ENCODE measurements at places on chromosomes 7 and 10.

GRCh38 chr7:131636092-131636491 lies 79.7 kb upstream of the PODXL start:
- no peak for DNase-seq

- DNase-seq: no peak
Measured at GRCh38 chr7:42672339-42672999, 239.4 kb downstream of the C7orf25 start.

DNA sequence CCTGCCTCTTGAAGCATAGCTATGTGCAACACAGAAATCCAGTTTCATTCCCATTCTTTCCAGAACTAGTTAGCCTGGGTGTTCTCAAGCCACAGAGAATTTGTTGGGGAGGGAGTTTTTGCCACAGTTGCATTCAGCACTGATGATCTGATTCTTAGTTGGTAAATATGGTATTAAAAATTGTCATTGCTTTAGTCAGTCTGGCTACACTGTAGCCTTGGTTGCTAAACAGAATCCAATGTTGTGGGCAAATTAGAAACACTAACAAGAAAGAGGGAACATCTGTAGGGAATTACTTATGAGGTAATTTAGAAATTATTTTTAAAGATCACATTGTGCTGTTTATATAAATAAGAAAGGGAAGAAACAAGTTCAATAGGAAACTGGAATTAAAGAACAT lies 57.0 kb upstream of the CC2D2B start:
- no peak for DNase-seq

- DNase-seq: no peak
Measured at GRCh38 chr7:37786741-37787569, 61.4 kb upstream of the NME8 start.

DNA sequence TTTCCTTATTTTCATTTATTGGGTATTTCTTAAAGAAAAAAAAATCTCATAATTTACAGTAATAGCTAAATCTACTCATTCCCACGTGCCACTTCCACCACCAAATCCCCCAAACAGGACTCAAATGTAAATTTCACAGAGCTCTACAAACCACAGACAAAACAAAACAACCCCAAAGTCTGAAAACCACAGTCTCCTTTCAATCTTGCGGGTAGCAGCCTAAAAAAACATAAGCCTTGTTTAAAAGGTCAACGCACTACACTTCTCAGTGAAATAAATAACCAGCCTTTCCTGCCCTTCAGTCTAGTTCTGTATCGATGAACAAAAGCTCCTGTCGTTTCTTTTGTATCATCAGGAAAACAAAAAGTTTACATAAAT lies 121.8 kb upstream of the AFAP1L2 start:
- DNase-seq: no peak

DNA sequence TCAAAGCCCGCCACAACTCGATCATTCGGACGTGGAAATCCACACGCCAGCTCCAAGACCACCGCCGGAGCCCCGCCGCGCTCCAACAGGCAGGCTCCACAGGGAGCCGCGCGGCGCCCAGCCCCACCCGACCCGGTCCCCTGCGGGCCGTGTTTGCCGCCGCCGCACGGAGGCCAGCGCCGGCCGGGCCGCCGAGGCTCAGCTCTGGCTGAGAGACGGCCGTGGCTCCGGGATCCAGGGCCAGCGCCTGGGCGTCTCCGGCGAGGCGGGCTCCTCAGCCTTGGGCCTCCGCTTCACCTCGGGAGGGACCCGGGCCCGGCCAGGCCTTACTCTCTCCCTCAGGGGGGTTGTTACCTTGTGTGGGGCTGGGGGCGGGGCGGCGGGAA lies 333 bp downstream of the SMNDC1 start:
- no peak for DNase-seq

- DNase-seq: no peak
Measured at GRCh38 chr7:35030848-35031247, 6.4 kb downstream of the DPY19L1 start.

DNA sequence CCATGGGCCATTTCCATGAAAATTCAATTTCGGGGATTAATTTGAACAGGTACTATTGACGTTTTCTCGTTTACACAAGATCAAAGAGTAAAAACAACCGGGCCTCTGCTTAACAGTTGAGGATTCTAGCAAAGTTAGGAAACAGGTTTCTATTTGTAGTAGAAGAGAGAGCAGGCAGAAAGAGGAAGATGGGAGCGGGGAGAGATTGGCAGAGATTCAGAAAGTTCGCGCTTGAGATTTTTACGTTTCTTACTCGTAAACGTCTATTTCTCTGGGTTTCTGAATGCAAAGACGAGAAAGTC lies 571 bp upstream of the VWC2 start:
- DNase-seq: no peak

DNA sequence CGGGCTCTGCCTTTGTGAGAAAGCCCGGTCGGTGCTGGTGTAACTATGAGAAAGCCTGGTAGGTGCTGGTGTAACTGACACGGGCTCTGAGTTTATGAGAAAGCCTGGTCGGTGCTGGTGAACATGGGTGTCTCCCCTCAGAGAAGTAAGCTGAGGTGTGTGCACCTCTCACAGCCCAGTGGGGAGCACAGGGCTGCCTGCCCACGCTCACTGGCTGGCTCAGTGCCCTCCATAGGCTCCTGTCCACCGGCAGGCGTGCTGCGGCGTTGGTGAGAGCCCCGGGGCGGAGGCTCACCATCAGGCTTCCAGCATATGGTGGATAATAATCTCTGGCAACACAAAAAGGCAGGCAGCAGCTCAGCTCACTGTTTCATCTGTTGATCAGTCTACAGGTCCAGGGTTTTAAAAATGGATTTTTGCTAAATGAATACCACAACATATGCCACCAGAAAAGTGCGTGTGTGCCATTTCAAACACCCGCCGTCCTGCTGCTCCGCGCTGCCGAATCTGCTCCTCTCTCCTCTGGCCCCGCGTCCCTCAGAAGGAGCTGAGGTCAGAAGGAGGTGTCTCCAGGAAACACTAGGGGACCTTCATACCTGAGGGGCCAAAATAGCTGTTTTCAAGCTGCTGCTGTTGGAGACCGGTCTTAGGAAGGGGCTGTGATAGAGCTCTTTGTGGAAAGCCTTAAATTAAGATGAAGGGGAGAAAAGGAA lies 365.7 kb downstream of the DNAJB6 start:
- DNase-seq: peak; percentile 47

- DNase-seq: peak; percentile 63
Measured at GRCh38 chr10:62858364-62858763, 42.2 kb upstream of the EGR2 start.

- DNase-seq: no peak
Measured at GRCh38 chr7:81330108-81330507, 411.3 kb upstream of the SEMA3C start.

DNA sequence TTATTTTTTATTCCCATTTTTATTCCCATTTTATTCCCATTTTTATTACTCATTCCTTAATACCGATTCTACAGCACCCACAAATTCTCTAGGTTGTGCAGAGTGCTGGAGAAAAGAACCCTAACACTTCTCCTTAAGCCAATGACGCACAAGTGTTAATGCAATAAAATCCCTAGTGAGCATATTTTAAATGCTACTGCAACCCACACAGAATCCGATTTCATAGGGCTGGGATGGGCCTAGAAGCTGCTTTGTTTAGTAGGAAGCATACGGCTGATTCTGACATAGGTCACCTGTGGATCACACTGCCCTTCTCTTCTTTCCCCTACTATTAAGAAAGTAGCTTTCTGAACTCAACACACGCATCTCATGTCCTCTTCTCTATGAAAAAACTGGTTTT lies 45.1 kb upstream of the CABCOCO1 start:
- DNase-seq: no peak

DNA sequence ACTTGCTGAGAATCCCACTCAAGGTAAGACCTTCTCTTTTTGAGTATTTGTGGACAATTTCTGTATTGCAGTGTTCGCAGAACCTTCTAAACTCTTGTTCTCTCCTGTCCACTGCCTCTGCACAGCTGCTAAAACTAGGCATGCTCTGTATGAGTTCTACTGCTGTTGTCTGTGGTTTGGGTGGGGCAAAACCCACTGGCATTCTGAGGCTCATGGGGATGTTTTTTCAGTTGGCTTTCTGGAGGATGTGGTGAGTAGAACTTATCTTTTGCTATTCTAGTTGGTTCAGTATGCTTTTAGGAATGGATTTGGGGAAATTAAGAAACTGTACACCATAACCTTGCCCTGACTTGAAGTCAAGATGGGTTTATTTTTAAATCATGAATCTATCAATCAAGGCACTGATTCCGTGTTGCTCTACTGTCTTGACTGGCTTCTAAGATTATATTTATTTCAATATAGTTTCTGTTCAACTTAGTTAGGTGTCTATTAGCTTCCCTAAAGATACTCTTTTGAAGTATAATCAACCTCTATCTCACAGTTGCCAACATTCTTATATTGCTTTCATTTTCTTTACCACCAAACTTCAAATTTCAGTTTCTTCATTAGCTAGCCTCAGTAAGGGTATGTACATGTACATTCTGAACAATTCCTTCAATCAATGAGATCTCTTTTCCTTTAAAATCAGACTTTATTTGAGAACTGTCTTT lies 25.0 kb upstream of the C1GALT1 start:
- no peak for DNase-seq

DNA sequence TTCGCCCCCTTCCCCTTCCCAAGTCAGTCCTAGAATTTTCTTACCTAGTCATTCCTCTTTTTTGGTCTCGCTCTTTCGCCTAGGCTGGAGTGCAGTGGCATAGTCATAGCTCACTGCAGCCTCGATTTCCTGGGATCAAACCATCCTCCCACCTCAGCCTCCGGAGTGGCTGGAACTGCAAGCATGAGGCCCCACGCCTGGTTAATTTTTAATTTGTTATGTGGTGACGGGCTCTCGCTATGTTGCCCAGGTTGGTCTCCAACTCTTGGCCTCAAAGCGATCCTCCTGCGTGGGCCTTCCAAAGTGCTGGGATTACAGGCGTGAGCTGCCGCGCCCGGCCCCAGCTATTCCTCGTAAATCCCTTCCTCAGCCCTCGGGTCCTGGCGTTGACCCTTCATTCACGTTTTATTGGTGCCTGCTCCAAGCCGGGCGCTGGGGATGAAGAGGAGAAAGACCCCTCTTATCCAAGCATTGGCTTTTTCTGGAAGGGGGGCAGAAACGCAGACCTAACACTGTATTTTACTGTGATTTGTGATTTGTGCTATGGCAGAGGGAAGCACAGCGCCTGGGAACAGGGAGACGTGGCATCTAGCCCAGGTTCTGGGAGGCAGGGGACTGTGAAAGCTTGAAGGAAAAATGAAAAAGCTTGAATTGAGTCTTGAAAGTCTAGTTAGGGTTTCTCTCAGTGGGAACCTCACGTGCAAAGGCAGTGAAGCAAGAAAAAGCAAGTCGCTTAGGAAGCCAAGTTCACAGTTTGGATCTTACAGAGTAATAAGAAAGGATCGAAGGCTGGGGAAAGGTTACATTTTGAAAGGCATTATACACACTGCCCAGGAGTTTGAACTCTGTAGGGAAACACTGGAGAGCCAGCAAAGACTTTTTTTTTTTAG lies 516 bp downstream of the ZNHIT1 start:
- no peak for DNase-seq

DNA sequence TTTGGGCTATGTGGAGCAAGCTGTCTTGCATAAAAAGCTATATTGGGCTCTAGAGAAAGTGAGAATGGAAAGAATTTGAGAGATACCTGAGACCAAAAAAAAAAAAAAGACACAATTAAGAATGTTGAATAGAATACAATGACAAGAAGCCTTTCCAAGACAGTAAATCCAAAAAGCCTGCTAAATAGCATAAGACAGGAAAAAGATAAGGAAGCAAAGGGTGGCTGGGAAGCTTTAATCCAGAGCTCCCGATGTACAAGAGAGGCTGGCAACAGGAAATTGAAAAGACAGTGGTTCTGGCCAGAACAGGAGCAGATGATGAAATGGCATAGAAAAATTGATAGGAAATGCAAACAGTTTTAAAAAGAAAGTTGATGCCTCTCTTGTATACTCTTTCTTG lies 174.9 kb downstream of the CACNA2D1 start:
- DNase-seq: no peak

GRCh38 chr7:158684329-158684728 lies 20.3 kb downstream of the NCAPG2 start:
- no peak for DNase-seq

GRCh38 chr7:150965273-150965830 lies 12.8 kb downstream of the KCNH2 start:
- no peak for DNase-seq

DNA sequence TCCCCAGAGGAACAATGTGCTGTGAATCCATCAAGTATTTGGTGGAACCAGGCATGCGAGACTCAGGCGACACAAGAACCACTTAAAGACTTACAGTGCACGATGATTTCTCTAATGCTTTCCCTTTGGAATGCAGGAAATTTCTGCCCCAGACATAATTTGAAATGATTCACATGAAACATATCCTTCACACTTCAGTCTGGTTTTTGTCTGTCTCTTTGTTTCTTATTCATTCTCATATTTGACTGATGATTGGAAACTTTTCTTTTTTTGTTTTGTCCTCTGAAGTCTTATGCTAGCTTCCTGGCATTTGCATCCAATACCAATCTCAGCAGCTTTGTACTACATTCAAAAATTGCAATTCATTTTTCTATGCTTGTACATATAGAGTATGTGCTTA lies 502.8 kb downstream of the PHTF2 start:
- no peak for DNase-seq

GRCh38 chr10:9877978-9878377 lies 1139.7 kb upstream of the CELF2 start:
- no peak for DNase-seq

DNA sequence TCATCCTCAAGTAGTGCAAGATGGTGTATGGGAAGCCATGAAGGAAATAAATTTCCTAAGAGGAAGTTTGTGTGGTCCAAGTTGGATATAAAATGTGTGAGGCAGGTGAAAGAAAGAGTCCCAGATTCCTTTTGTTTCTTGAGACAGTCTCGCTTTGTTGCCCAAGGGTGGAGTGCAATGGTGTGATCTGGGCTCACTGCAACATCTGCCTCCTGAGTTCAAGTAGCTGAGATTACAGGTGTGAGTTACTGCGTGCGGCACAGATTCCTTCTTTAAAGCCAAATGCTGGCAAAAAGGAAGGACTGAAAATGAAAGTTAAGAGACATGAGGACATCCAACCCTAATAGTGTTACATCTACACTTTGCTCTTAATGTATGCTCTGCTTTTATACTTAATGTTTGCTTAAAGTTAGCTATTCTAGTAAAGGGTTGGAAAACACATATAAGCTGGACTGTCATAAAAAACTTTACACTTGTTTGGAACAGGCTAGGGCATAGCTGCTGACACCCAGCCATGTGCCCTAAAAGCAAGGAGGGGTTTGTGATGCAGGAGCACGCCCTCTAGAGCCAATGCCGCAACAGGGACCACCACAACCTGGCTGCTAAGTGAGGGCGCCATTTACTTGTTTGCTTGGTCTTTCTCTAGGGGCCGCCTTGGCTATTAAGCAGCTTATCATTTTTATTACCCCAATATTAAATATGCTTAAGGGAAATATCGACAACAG lies 34.5 kb downstream of the CLEC2L start:
- peak; percentile 71 for DNase-seq

DNA sequence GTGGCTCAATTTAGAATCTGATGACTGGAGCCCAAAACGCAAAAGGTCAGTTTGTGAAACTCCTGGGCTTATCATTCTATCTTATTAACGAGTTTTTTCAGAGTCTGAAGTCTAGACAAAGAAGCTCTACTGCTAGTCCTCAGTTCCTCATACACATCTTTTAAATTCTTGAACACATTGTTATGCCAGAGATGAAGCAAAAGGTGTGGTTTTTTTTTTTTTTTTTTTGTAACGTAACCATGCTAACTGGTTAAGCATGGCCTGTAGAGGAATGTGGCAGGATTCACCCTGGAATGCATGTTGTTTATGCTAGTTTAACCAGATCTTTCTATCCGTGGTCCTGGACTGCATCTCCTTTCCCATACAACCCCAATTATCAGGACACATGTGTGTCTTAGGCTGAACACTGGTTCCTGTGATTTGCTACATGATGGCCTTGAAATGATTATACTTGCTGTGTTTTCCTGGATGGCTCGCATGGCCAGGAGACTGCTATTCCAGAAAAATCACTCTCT lies 79.3 kb upstream of the MDFIC start:
- DNase-seq: no peak
